ENCODE measurements at places on chromosomes 3 and 15.

GRCh38 chr3:156478891-156479290 lies 76.0 kb downstream of the SSR3 start:
- DNase-seq: no peak

DNA sequence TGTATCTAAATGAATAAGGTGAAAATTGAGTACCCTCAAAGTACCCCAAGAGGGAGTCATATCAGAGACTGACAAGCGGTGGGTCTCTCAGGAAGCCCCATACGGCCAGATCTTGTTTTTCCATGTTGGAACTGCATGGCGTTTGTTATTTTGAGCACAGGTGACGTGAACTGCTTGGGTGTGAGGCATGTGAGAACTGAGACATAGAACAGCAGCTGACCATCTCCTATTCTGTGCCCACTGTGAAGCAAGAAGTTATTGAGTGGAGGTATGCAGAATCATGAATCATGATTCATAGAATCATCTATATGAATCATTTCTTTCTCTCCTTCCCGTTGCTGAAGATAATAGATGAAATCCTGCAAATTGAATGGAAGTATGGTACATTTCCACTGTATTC lies 4.6 kb downstream of the VPS8 start:
- no peak for DNase-seq

DNA sequence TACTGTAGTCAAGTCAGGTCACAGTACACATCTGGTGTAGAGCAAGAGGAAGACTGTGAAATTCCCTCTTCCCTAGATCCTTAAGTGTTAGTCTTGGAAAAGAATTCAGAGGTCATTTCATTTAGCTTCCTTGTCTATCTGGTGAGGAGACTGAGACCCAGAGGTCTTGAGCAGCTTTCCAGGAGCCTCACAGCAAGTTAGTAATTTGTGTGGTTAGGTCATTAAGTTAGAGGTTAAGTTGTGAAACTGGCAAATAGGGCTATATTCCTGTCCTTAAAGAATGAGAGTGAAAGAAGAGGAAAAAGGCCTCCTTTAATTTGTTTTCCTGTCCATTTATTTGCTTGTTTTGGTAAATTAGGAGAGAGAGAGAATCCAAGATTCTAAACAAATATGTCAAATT lies 9.0 kb downstream of the PODXL2 start:
- DNase-seq: no peak

GRCh38 chr15:79978260-79978654 lies 7.3 kb upstream of the BCL2A1 start:
- DNase-seq: no peak

DNA sequence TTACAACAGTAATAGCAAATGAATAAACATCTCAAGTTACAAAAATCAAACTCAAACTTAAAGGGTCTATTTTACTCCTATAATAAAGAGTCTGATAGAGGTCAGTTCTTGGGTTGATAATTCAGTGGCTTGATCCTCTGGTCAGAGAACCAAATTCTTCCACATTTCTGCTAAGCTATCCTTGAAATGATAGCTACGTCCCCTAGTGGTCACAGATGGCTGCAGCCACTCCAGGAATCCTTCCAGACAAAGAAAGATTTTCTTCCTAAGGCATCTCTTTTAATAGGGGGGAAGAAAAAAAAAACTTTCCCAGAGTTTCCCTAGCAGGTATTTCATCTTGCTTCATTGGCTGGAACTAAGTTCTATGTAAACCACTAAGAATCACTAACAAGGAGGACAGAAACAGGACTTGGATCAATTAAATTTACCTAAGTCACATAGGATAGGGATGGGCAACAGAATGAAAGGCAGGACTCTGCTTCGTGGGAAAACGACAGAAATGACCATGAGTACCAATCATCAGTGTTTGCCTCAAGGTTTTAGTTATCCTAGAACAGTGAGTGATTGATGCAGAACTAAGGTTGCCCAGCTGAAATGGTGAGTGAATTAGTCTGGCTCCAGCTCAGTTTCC lies 160.7 kb downstream of the STAC start:
- DNase-seq: peak; percentile 39

DNA sequence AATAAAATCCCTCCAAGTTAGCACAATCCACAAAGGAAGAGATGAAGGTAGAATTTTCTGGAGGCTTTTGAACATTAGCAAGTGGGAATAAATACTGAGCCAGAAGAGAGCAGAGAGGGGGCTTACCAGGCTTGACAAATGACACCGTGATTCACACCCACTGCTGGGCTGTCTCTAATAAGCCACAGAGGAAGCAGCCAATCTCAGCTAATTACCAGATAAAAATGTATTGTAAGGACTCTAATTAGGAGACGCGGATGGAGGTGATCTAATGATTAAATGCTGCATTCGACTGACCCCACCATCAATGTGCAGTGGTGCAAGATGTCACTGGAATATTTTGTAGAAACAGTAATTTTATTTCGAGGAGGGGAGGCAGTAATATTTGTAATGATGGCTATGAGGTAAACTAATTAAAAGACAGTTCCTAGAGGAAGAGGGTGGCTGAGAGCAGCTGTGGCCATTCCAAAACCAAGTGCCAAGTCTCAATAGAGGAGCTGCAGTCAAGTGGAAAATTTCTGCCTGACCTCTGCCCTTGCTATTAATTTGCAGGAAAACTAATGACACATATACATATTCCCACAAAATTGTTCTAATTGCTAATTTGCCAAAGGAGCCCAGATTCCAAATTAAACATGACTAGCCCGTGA lies 602.2 kb downstream of the FOXP1 start:
- no peak for DNase-seq

DNA sequence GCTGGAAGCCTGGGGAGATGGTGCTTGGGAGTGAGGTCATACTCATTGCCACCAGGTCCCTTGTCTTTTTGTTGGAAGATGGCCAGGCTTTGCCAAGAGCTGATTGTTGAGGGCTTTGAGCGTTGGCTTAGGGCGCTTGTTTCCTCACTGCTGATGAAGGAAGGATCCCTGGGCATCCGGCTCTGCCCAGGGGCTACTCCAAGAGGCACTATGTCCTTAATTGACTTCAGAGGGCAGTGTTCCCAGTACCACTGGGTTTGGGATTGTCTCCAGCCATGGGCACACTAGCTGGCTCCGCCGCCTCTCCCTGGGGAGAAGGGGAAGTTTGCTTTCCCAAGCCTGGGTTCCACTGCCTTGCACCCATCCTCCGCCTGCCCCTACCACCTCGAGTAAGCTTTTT lies 57.2 kb upstream of the RGMA start:
- no peak for DNase-seq

- no peak for DNase-seq
These were observed 207.3 kb downstream of the XXYLT1 start for GRCh38 chr3:195063581-195064193.

GRCh38 chr3:21860657-21861056 lies 109.6 kb upstream of the ZNF385D start:
- no peak for DNase-seq

DNA sequence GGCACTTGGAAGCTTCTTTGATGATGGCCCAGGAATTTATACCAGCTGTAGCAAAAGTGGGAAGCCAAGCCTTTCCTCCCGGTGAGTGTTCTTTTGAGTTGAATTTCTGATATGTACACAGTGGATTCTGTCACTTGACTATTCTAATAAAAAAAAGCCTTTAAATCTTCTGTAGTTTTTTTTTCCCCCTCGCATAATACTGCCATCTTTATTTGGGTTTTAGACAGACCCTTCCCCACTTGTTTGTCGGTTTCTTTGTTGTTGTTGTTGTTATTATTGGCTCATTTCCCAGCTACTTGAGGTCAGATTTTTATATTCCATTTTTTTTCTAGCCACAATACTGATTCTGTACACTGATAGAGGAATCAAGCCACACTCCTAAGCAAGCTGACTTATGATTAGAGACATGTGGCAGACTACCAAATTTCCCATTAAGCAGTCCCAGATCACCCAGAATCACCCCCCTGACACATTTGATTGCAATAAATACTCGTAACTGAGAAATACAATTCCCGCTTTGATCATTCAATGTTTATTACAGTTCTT lies 122.4 kb upstream of the IL12A start:
- DNase-seq: no peak

DNA sequence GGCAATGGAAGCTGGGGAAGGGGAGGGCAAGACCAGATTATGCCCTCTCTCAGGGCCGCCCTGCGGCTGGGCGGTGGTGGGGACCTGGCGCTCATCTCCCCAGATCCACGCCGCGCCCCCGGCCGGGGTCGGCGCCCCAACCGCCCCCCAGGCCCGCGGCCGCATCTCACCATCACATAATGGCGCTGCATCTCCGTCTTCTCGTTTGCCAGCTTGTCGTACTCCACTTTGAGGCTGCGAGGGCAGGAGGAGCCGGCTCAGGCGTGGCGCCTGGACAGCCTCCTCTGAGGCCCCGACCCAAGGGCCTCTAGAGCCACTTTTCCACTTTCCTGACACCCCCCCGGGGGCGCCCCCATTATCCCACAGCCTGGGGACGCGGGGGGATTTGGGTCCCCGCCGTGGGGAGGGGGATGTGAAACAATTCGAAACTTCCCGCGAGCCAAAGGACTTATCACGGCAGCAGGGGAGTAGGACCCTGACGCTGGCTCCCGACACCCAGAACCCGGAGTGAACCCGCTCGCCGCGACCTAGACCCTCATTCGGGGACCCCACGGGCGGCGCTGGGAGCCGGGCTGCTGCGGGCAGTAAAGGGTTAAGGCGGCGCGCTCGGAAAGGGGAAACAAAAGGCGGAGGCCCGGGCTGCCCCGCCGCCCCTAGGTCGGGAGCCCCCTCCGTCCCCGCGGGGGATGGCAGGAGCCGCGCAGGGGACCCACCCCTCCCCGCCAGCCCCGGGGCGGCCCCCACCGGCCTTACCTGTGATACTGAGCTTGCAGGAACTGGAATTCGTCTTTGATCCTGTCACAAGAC lies 2.1 kb downstream of the TLE3 start:
- DNase-seq: no peak

GRCh38 chr3:16841904-16842271 lies 42.9 kb upstream of the PLCL2 start:
- DNase-seq: no peak

DNA sequence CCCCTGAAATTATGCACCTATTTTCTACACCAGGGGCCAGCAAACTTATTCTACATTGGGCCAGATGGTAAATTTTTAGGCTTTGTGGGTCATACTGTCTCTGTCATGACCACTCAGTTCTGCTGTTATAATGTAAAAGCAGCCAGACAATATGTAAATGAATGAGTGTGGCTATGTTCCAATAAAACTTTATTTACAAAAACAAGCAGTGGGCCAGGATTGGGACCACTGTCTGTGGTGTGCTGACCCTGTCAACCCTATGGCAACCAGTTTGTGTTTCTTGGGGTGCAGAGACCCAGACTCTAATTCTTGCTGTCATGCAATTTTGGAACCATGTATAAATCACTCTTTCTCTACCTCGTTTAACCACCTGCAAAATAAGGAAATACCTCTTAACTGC lies 74.7 kb downstream of the LRIG1 start:
- no peak for DNase-seq

- no peak for DNase-seq
These were observed 474.6 kb upstream of the TPRG1 start for GRCh38 chr3:188697127-188697526.

- no peak for DNase-seq
These were observed 6.7 kb upstream of the SQOR start for GRCh38 chr15:45628136-45628535.

GRCh38 chr3:33025648-33026178 lies 71.2 kb downstream of the GLB1 start:
- DNase-seq: no peak

- no peak for DNase-seq
These were observed 762.4 kb upstream of the DPPA4 start for GRCh38 chr3:110099711-110100110.

GRCh38 chr3:70386043-70386442 lies 73.6 kb upstream of the MDFIC2 start:
- DNase-seq: no peak
